Fibroblast of mammary gland (primary cell): ENCODE measurements at places on chromosomes 7 and 10.

GRCh38 chr7:94676431-94676830, 20.5 kb upstream of the SGCE start:
- no peak for DNase-seq

DNA sequence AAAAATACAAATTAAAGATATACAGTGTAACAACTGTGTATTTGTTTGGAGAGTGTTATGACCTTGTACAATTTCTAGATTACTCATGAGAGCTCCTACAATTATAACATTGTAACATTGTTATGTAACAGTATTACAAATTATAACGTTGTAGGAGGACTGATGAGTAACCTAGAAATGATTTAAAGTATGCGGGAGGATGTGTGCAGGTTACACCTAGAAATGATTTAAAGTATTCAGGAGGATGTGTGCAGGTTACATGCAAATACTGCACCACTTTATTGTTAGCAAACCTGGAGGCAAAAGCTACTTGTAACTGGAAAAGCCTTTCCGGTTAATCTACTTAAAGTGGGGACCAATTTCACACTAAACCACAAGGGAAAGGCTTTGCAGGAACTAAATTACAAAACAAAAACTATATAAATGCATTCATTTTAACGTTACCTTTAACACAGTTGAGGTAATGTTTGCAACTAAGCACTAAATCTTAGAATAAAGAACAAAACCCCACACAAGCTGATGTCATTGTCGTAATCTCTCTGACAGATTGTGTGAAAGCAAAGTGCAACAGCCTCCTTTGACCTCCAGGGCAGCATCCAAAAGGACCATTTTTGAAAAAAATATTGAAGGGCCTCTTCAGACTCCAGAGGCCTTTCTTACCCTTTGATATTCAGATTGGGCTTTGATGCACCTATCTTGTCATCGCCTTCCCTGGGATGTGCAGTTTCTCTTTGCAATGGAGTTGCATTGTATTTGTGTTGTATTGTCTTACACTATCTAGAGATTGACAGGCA, 522.1 kb upstream of the FOXK1 start:
- DNase-seq, result no peak

DNA sequence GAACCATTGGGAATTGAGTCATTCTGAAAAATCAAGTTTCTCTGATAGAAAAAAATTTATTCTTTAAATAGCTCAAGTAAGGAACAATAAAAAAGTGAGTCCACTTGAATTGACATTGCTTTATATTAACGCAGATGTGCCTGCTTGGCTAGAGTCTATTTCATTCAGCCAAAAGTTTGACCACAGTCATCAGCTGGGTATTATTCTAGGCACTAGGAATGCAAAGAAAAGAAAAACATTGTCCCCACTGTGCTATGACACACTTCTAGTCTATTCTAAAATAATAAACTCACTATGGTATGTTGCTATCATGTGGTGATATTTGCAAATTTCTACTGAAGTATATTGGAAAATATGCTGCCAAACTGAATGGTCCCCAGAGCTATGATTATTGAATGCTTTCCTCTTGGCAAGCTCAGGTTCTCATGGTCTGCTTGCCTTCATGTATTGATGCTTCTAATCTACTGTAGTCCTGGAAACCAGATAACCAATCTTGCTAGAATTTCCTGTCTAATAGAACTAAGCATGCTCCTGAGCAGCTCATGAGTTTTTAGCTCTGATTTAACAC, 8.3 kb downstream of the SFRP4 start:
- peak; percentile 65 for DNase-seq

- DNase-seq, result peak; percentile 59
Measured at GRCh38 chr10:56537984-56538383, 176.9 kb upstream of the ZWINT start.

DNA sequence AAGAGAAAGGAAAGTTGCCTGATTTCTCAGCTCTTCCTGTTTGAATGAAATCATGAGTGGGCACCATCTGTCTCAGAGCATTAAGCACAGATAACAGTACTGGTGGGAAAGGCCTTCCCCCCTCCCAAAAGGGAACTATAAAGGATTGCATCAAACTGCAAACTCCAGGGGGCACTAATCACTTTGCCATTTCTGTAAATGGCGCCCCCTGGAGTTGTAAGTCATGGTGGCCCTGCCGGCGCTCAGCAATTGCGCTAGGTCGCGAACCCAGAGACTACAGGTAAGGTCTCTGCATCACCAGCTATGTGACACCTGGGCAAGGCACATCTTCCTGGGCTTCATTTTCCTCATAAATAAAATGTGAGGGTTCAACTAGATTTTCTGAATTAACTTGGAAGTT, 11.1 kb downstream of the LRRC4 start:
- no peak for DNase-seq

DNA sequence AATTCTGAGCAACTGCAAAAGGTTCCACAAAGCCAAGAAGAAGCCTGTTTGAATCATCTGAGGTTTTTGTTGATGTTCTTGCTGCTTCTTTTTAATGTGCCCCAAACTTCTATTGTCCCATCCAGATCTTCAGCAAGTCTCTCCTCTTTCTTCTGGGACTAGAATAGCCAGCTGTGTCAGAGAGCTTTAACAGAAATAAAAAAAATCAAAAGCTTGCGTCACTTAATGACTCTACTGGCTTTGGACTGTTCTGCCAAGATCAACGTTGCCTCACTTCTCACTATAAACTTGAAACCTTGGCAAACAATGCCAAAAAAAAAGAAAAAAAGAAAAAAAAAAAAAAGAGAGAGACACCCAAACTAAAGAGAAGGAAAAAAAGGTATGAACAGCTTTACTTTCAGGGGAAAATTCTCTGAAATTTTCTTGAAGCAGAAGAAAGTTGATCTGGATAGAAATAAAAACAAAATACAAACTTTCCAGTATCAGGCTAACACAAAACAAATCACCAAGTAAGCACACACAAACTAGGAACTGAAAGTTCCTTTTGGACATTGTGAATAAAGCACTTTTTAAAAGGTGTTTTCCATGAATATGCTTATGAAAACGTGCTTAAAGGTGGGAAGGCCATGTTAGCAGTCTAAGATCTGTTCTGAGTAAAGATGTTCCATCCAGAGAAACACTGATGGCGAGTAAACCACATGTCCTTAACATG, 14.8 kb downstream of the USP54 start:
- DNase-seq, result peak; percentile 94

DNA sequence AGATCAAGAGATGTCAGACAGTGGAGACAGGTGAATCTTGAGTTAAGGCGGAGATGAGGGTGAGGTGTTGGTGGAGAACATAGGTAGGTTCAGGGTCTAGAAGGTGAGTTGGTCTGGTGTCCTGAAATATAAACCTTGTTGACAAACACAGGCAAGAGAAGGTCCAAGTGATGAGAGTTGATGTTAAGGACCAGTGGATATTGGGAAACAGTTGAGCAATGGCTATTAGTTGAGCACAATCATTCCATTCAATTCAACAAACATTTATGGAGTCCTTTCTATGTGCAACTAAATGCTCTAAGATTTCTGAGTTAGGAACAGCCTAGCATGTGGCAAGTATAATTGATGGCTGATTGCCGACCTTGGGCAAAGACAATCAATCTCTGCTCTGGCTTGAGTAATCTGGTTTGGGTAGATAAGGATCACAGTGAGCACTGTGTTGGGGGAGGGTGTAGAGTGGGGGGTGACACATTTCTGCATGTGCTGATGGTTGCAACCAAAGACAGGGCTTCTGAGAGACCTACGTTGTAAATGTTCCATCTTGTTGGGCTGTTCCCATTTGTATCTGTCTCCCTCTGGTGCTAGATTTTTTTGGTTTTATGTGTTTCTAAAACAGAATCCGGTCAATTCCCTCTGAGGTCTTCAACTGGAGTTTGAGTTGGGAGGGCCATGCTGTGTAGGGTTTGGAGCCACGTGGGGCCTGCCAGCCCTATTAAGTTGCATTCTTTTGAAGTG, 201.1 kb downstream of the BAMBI start:
- no peak for DNase-seq

DNA sequence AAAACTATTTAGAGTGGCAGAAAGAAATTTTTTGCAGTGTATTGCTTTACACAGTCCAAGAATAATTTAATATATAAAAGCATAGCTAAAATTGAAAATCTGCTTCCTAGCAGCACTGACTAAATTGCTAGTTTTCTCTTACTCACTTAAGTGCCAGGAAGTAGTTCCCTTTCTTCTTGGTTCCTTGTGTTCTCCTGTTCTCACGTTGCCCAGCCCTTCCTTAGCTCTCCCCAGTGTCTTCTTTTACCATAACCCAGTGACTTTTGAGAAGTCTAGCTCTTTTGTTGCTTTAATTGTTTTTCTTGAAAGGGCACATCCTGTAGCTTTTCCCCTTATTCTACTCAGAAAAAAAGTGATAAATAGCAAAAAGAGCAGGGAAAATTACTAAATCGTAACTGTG, 215.5 kb downstream of the THSD7A start:
- no peak for DNase-seq

DNA sequence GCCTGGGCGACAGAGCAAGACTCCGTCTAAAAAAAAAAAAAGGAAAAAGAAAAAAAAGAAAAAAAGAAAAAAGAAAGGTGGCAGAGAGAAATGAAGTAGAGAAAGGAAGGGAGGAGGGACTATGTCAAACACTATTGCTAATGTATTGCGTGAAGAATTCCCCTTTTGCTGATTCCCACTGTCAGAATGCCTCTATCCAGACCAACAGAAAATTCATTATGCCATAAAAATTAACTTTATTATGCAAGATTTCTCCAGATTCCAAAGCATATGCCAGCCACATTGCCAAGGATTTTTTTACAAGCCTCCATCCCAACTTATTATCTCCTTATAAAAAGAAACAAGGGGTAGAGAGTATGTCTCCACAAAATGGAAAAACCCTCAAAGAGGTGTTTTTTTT, 209.3 kb downstream of the MTERF1 start:
- no peak for DNase-seq

DNA sequence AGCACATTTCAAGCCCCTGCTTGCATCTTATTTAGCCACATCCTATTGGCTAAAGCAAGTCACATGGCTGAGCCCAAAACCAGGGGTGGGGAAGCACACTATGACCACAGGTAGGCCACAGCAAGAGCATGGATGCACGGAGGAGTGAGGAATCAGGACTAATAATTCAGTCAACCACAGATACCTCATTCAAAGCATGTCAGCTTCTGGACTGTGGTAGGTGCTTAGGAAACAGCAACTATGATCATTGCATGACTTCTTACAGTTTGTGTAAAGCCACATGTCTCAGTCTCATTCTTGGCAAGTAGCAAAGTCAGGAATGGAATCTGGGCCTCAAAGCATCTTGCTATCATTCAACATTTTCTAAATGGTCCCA, 79.0 kb upstream of the EMX2 start:
- peak; percentile 34 for DNase-seq

- DNase-seq, result no peak
Measured at GRCh38 chr7:81527651-81528050, 242.2 kb downstream of the HGF start.

DNA sequence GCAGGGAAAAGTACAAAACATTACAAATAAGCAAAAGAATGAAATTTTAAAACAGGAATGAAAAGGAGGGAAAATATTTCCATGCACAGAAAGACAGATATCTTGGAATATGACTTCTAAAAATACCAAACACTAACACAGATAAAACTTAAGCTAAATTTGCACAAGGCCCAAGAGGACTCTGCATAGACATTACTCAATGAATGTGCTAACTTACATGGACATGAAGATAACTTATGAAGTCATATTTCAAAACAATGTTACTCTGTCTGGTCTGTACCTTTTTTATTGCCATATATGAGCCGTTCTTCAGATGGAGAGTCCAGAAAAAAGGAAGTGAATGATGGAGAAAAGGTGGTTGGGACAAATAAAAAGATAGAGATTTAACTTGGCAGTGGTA, 15.0 kb upstream of the MSS51 start:
- DNase-seq, result no peak

DNA sequence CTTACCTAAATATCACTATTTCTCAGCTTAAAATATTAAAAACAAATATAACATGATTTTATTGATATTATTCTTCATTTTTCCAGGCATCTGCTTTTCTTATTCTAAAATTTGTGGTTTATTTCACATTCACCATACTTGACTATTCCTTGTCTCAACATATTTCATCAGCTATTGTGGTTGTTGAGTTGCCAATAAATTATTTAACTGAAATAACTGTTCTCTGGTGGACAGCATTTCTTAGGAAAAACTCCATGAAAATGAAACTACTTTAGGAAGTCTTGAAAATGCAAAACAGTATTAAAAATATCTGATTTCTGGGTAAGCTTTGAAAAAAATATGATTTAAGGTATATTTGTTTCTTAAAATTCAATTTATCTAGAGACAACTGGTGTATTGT, 122.9 kb upstream of the SEMA3A start:
- DNase-seq, result peak; percentile 12

DNA sequence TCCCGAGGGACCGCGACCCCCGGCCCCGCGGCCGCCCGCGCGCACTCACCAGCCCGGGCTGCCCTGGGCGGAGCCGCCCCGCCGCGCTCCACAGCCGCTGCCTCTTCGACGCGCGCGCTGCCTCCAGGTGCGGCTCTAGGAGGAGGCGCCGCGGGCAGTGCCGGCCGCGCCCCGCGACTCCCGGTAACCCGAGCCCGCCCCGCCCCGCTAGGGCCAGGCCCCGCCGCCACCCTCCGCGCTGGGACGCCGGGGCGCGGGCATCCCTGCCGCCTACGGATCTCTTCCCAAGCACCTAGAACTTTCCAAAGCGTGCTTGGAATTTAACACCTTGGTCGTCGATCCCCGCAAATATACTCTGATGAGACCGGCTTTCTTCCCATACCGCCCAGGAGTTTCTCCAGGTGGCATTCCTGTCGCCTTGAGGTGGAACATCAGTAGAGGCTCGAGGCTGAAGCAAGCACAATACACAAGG, at the start of gene SLC26A5:
Gene SLC26A5 (minus strand): TSS at position 159 of the 472 bp plus-strand sequence. CDS start 24,693 bp downstream, outside the sequence.
- DNase-seq, result no peak

DNA sequence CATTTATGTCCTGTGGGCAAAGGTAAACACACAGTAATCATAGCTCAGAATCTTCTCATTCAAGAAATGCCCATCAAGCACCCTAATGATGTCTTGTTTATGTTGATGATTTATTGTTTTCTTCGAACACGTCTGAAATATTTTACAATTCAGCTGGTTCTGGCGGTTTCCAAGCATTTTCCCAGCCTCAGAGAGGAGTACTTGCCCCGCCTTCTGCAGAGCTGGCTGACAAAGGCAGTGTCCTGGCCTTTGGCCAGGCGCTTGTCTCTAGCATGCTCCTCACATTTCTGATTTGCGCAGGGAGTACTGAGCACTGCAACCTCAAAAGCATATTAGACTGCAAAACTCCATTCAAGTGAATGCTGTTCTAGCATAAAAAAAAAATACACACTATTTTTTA, 314.2 kb upstream of the GNAI1 start:
- peak; percentile 53 for DNase-seq

DNA sequence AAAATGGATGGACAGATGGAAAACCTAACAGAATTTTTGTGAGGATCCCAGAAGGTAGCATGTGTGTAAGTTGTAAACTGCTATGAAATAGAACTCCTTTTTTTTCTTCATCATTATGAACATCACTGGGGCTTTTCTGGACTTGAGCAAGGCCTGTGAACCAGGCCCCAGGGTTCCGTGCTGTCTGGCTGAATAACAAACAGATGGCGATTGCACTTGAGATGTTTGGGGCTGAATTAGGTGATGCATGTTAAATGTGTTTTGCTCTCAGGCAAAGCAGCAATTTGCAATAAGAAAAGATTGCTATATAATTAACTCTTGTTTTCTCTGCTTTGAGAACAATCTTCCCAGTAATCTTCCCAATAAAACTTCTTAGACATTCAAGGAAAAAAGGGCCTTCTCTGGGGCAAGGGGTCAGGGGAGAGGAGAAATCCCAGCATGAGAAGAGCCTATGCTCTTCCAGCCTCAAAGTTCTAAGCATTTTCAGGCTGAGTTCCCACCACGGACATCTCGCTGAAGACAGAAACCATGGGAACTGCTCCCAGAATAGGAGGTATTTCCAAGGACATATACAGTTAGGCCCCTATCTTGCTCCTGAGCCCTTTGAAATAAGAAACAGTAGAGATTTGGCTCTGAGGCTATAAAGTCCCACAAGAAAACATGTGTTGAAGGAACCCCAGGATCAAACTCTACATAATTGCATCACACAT, 98.7 kb downstream of the ITIH5 start:
- DNase-seq, result no peak
